ENCODE measurements at places on chromosomes 16 and 17.
A peak's percentile ranks its signal among the peaks of the same experiment; 100 is the strongest.

DNA sequence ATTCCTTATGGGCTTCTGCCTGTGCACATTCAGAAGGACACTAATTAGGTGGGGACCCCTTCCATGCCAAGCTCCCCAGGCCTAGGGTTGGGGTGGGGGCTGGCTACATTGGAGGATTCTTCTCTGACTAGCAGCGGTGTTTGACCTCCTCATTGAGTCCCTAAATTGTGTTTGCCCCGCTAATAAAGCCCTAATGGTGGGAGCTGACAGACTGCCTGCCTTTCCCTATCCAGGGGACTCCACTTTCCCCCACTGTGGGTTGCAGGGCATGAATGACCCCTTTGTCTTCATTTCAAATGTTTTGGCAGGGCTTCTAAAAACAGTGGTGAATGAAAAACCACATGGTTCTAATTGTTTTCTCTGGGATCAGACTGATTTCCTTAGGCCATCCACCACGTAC, 476.8 kb upstream of the CDH11 start:
- DNase-seq, result no peak

DNA sequence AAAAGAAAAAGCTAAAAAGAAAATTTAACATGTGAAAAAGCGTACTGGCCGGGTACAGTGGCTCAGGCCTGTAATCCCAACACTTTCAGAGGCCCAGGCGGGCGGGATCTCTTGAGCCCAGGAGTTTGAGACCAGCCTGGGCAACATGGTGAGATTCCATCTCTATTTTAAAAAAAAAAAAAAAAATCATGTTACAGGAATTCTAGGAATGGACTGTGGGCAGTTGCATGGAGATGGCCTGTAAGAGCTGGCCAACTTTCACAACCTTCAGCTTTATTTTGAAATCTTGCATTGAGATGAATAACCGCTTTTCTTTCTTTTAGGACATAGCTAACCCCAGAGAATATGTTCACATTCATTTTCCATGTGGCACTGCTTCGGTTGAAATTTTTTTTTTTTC, 8.2 kb upstream of the CIAO3 start:
- no peak for DNase-seq

- DNase-seq, result no peak
Measured at GRCh38 chr17:78429618-78429995, 51.2 kb downstream of the PGS1 start.

- no peak for DNase-seq
Measured at GRCh38 chr17:2794111-2794803, 2.0 kb upstream of the RAP1GAP2 start.

DNA sequence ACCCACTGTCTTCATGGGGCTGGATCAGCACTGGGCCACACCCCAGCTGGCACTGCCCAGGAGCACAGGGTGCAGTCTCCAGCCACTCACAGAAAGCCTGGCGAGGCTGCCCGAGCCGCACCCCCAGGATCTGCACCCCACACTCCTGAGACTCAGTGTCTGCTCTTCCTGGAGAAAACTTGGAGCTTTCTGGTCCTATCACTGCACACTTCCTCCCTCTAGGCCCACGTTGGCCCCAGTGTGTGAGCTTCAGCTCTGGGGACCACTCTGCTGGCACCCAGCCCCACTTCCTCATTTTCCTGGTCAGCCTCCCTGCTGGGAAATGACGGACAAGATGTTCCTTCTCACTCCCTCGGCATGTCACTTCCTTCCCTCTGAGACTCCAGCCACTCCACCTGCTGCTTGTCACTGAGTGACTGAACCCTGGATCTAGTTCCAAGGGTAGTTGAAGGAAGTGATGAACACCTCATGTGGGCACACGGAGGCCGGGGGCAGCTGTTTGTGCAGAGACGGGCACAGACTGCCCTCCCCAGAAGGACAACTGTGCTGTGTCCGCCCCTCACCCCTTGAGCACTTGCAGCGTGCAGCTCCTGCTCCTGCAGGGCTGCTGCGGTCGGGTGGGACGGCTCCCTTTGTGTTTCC, 29.0 kb downstream of the ZC3H18 start:
- no peak for DNase-seq

DNA sequence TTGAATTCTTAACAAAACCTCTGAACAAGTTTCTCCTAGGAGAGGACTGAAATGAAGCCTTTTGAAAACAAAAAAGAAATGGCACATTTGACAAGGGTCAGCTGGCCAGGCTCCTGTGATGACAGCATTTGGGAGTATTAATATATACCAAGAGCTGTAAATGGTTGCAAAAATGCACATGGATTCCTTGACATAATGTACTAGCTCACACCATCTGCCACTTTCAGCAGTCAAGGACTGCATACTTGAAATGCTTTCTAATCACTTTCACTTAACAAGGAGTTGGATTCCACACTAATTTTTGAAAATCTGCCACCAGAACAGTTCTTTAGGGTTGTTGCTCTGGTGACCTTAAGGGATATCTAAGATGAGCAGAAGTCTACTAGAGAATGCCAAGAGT, 236.7 kb upstream of the TOX3 start:
- DNase-seq, result no peak

DNA sequence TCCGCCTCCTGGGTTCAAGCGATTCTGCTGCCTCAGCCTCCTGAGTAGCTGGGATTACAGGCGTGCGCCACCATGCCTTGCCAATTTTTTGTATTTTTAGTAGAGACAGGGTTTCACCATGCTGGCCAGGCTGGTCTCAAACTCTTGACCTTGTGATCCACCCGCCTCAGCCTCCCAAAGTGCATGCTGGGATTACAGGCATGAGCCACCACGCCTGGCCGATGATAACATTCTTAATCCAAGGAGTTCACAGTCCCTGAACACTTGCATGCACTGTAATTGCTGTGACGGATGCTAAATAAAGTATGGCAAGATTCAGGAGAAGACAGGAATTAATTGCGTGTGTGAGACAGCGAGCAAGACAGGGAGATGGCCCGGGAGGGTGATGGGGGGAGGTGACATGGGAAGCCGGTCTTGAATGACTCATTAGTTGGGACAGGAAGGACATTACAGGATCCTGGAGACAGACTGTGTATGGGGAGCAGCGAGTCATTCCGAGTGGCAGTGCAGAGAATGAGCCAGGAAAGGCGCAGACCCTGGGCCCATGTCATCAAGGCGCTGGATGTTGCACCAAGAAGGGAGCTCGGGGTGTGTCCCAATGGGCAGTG, 6.7 kb downstream of the ABCA3 start:
- DNase-seq, result no peak

DNA sequence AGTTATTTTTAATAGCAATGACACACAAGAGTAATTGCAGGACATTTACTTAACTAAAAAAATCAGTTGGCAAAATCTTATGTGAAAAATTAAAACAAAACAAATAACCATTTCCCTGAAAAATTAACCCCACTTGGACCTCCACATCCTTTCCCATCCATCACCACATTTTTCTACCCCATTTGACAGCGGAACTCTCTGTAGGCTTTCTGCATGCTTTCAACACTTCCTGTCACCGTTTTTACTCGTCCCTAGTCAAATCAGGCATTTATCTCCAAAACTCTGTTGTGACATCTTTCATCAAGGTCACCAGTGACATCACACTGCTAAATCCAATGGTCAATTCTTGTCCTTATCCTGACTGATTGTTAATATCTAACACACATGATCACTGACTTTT, 27.5 kb downstream of the KCNJ16 start:
- DNase-seq, result no peak

- DNase-seq, result no peak
Measured at GRCh38 chr16:85527767-85528297, 85.3 kb upstream of the GSE1 start.

- no peak for DNase-seq
Measured at GRCh38 chr17:75704963-75705875, 16.0 kb upstream of the ITGB4 start.

DNA sequence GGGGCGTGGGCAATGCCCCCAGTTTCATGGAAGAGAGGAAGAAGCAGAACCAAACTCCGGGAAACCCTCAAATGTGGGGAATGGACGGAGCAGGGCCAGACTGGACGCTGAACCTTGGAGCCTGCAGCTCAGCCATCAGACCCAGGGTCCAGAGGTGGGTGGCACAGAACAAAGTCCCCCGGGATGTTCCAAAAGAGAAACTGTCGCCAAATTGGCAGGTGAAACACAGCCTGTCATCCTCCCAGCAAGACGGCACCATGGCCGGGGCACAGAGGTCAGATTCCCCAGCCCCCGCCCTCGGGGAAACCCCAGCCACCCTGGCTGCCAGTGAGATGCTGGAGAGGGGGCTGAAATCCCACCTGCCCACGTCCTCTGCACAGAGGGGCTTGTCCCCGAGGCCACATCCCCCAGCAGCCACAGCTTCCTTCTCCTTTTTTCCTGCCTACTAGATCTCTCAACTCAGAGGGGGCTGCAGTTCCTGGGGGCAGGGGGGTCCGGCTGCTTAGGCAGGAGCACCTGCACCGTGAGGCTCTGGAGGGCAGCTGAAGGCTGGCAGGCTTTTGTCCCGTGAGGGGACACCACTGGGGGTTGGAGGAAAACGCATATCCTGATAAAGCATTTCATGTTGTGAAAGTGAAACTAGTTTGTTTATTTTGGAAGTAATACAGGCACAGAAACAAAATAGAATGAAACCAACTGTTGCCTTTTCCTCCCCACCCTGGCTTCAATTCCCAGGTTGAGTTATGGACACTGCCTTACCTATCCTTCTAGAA, 1.2 kb upstream of the SECTM1 start:
- DNase-seq, result no peak

DNA sequence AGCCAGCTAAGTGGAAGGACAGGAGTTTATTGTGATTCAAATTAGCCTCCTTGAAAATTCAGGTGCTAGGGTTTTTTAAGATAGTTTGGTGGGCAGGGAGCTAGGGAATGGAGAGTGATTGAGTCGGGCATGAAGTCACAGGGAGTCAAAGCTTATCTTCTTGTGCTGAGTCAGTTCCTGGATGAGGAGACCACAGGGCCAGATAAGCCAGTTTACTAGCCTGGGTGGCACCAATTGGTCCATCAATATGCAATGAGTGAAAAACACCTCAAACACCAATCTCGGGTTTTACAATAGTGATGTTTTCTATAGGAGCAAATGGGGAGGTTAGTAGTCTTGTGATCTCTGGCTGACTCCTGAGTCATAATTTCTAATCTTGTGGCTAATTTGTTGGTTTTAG, 165.1 kb downstream of the ABCC12 start:
- no peak for DNase-seq

- DNase-seq, result no peak
Measured at GRCh38 chr16:70416748-70417616, 21.9 kb downstream of the ST3GAL2 start.

GRCh38 chr17:81890447-81891302, 711 bp downstream of the ALYREF start:
- DNase-seq, result no peak

DNA sequence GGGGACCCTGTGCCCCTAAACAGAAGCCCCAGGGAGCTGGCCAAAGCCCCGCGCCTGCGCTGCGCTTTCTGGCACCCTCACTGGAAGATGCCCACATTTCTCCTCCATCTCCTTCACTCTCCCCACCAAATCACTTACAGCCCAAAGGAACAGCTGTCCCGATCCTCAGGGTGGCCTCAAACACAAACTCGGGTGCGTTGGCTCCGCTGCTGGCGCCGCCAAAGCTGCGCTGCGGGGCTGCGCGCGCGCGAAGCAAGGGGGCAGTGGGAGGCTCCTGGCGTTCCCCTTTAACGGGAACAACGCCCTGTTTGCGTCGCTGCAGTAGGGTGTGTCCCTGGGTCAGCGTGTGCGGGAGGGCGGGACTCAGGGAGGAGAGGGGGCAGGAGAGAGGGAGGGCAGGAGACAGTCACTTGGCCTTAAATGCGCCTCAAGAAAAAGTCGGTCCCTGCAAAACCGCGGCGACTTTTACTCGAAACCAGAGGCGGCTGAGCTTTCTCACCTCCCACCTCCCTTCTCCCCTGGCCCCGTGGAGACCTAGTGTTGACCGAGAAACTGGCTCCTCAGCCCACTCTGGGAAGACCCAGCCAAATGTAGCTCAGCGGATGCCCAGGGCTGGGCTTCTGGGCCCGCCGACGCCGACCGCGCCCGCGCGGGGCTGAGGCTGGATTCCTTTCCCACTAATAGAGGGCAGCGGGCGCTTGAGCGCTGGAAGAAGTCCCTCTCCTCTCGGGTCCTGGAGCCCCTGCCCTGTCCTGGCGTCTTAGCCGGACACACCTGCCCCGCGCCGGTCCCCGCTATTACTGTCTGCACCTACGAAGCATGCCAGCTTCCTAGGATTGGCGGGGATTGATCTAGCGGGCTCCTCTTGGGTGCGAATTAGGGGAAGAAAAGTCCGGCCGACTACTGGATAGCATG, 2.6 kb downstream of the PMP22 start:
- peak; percentile 91 for DNase-seq

- no peak for DNase-seq
Measured at GRCh38 chr16:62954144-62955032, 918.1 kb upstream of the CDH8 start.

DNA sequence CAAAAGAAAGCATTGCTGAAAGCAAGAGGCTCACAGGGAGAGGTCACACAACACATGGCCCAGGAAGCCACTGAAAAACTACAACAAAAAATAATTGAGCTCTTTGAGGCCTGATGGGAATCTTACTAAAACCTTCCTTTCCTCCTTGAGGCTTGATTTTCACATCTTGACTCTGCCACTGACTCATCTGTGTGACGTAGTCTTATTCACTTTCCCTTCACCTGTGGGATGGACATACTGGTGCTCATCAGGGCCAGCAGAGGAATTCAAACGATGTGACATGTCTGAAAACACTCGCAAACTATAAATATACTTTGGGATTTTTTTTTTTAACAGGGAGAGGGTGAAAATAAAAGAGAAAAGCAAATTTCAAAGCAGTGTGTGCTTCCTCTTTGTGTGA, 78.3 kb upstream of the ASIC2 start:
- DNase-seq, result no peak

GRCh38 chr17:7025245-7025644, 2.4 kb downstream of the BCL6B start:
- DNase-seq, result no peak

DNA sequence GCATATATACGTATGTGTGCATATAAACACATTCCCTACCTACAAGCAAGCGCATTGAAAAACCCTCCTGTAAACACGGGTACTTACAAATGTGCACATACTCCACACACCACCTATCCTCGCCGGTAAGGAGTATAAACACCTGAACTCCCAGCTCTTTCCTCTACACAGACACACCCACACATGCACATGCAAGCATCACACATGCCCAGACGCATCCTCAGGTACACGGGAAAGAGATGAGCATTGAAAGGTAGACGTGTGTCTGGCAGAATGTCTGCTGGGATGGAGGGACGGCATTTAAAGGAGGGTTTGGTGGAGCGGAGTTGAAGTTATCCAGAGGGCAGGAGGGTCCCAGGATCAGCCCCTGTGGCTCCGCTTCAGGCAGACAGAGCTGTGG, 4.7 kb upstream of the SMTNL2 start:
- DNase-seq, result no peak

- no peak for DNase-seq
Measured at GRCh38 chr17:48016112-48016511, 21.5 kb downstream of the COPZ2 start.

DNA sequence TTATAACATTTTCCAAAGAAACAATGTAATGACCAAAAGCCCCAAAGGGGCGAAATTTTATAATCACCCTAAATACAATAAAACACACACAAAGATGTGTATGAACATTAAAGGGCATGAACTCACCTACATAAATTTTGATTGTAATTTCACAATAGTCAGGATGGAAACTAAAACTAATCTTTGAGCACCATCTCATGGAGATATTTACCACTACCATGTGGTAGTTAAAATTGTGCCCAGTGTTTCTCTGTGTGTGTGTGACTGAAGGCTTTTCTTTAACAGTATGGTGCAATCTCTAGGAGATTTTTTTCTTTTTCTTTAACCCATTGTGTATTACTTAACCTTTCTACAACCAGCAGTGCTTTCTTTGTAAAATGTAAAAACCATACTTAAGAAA, 19.7 kb upstream of the MEIOC start:
- no peak for DNase-seq

Data from uterus (tissue), 4 donors.